ENCODE measurements at places on chromosomes 12 and 14.

DNA sequence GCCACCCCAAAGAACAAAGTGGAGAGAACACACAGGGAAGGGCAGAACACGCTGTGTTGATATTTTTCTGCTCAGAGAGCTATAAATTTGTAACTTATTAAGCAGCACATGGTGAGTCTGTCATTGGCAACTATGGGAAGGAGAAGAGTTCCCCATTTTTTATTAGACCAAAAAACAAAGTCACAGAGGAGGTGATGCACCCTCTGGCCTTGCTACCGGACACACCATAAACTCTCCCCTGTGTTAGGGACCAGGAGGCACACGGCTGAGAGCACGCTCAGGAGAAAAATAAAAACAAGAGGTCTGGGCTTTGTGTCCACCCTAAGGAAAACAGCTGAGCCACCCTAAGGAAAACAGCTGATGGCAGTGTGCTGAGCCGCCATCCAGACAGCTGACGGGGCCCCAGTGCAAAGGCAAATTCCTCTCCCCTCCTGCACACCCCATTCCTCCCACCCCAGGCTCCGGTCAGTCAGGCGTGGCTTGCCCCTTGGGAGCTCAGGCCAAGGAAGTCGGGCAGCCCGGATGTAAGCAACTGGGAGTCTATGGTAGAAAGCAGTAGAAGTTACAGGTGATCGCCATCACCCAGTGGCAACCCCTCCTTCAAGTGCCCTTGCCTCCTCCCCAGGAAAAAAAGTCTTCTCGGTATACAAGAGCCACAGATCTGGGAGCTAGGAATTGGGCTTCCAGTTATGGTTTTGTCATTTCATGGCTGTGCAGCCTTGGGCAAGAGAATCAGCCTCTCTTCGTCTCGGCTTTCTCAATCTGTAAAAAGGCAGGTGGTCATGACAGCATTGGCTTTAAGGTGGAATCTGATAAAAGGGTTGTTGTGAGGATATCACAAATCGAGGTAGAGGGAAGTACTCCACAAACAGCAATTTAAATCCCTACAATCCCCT lies 2.4 kb downstream of the PXN start:
- no peak for DNase-seq

DNA sequence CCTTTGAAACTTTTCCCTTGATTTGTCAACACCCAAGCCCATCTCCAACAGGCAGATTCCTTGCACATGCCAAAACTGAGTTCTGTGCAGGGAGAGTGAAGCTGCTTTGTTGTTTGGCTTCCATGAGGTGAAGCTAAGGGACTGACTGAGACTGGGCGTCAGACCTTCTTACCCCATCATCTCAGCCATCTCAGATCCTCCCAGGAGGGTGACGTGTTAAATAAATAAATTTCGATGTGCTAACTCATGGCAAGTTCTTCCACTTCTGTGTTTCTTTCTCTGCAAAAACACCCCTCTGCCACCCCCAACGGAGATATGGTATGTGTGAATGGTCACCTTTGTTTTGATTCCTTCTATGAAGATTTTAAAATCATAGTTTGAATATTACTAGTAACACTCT lies 17.8 kb downstream of the UTP20 start:
- DNase-seq, result no peak

GRCh38 chr12:72024613-72025012 lies 86.0 kb downstream of the TPH2 start:
- DNase-seq, result no peak

- no peak for DNase-seq
Measured at GRCh38 chr12:45974171-45974719, 16.1 kb downstream of the SCAF11 start.

DNA sequence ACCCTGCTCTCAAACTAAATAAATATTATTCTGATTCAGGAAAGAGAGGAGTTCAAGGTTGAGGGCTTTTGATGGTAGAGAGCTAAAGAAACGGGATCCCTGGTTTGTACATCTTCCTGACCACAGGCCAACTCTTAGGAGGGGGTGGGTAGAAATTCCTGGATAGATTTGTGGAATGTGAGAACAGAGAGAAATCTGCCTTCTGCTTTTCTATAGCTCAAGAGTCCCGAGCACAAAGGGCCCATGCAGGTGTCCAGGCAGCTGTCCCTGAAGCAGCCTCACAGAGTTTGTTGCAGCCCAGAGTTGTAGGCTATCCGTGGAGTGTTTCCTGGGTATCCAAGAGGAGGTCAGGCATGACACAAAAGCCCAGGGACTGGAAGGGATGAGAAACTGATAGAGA lies 198.6 kb downstream of the BCAT1 start:
- DNase-seq, result no peak

- DNase-seq, result no peak
Measured at GRCh38 chr14:64857979-64858744, 21.5 kb downstream of the SPTB start.

GRCh38 chr12:128911861-128912260 lies 58.6 kb downstream of the GLT1D1 start:
- DNase-seq, result no peak

- no peak for DNase-seq
Measured at GRCh38 chr12:122646517-122647217, 56.5 kb downstream of the HCAR2 start.

DNA sequence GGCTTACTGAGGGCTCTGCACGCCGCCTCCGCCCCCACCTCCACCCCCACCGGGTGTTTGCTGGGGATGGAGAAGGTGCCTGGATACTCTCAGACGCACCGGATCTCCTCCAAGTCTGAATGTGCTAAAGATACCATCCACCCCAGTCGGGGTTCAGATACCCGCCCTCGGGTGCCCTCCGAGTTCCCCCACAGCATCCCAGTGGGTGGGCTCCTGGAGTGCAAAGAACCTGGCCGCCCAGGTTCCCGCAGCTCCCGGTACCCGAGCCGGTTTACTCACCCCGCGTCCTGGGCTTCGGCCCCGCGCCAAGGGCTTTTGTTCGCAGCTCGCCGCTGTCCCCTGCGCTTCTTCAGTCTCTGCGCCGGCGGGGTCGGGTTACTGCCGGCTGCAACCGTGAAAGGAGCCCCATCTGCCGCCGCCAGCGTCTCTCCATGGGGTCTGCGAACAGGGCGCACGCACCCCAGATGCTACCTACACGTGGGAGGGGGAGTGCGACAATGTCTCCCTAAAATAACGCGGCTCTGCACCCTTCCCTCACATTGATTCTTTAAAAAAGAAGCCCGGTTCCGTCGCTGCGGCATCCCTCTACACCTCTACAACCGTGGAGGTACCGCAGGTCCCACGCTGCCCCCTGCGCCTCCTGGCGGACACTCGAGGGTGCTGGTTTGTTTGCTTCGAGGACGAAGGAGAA lies at the start of gene CCDC177:
Gene CCDC177 (minus strand): TSS at position 609 of the 691 bp plus-strand sequence. CDS start 1,249 bp downstream, outside the sequence.
- peak; percentile 83 for DNase-seq

DNA sequence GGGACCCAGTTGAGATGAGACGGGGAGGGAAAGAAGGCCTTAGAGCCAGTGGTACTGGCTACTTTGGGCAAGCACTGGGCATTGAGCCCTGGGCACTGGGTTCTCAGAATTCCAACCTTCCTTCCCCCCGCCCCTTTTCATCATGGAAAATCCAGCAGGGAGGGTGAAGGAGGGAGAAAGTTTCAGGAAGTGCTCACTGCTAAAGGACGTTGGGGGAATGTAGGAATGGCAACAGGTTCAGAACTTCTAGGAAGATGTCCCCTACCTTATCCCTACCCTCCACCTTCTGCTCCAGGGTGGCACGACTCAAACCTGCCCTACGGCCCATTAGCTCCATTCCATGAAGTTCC lies 4.2 kb upstream of the TNS2 start:
- DNase-seq, result no peak

DNA sequence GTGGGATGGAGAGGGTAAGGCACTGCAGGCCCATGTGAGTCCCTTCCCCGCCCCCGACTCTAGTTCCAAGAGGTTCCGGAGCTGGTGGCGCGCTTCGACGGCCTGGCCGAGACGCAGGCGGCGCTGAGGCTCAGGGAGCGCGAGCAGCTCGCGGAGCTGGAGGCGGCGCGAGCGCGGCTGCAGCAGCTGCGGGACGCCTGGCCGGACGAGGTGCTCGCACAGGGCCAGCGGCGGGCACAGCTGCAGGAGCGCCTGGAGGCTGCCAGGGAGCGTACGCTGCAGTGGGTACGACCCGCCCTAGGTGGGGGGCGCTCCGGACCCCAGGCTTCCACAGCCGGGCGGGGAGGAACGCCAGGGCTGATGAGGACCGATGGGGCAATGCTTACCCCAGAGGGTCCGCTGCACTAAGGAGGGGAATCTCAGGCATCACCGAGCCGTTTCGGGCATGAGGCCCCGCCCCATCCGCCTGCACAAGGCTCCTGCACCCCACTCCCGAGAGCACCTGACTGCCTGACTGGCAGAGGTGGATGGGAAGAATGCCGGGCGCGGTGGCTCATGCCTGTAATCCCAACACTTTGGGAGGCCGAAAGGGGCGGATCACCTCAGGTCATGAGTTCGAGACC lies 4.9 kb downstream of the CFAP73 start:
- DNase-seq, result no peak

DNA sequence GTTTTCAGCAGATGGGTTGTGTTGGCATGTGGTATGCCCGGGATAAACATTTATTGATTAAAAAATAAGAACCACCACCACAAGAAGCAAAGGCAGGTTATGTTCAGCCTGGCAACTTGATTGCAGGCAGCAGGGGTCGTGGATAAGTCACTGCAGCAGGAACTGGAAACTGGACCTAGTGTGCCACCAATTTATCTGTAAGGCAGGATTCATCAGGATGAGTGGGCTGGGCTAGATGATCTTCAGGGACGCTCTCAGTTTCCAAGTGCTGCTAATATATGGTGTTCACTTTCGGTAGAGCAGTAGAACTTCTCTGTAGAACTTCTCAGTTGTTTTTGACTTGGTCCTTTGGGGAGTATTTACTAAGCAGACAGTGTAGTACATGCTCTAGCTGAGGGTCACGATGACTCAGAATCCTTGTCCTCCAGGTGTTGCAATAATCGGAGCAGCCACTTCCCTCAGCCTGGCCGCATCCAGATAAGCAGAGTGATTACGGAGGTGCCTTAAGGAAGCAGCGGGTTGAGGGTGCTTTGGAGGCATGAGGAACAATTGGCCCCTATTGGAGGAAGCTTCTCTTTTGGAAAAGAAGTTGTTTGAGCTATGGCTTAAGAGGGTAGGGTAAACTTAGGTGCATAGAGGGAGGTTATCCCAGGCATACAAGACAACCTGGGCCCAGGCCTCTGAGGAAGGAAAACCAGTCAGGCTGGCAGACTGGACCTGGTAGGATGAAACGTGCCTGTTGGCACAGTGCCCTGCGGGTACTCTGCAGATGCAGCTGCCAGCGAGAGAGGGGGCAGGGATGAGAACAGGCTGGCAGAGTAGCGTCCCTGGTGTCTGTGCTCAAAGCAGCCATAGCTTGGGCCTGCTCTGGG lies 104.0 kb downstream of the GPR135 start:
- peak; percentile 92 for DNase-seq

- DNase-seq, result no peak
Measured at GRCh38 chr12:116039081-116039480, 238.4 kb downstream of the MED13L start.

DNA sequence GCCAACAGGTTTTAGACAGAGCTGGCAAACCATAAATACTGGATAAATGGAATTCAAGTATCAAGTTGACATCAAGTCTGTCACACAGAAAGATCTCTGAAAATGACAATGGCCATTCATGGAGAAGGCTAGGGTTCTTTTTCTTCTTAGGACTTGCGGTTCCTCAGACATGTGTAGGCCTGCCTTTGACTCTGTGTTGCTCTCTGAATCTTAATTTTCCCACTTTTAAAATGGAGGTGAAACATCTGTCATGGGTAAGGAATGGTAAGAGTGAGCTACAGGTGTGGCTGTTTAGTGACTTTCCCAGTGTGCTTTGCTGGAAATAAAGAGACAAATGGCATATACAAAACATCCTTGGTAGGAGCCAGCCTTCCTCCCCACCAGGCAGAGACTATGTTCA lies 79.2 kb downstream of the PTCSC3 start:
- no peak for DNase-seq

DNA sequence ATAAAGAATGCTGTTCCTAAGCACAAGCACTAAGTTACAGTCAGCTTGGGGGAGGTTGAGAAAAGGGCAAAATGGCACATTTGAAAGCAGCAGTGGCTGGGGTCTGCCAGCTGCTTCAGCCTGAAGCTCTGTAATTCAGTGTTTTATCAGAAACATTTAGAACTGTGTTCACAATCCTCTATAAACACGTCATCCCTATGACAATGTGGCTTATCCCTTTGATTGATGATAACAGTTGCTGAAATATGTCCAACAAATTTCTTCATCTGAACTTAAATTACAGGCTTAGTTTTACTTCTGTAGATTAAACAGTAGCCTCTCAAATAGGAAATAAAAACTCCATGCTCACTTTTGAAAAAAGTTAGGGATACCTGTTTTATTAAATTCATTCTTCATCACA lies 108.8 kb downstream of the VEZT start:
- DNase-seq, result no peak

- DNase-seq, result no peak
Measured at GRCh38 chr12:32561931-32562341, 117.2 kb upstream of the DNM1L start.

DNA sequence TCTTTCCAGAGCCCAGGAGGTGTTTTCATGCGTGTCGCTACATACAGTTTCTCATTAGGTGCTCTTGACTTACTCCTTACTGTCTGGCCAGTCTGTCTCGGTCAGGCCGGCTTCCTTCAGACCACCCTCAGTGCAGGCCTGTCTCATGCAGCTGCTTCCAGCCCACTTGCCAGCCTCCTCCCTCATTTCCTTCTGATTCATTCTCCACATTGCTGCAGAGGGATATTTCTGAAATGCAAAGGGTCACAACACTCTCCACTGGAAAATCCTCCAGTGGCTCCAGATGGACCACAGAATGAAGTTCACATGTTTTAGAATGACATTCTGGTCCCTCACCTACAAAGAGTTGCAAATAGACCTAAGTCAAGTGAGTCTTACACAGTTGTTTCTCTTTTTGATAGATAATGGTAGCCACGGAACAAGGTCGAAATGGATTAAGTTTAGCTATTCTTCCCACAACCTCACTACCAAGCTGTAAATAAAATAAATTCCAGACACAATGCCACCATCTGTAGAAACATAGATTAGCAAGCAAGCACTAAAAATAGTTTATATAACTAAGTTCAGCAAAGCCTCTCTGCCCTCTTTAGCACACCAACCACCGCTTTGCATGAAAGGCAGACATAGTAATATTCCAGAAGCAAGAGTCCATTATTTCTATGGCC lies 146.9 kb downstream of the ESR2 start:
- DNase-seq, result no peak

GRCh38 chr12:65647074-65647473 lies 177.2 kb upstream of the HMGA2 start:
- no peak for DNase-seq

GRCh38 chr12:15563663-15564062 lies 225.5 kb downstream of the EPS8 start:
- no peak for DNase-seq

GRCh38 chr12:12788131-12788530 lies 2.7 kb downstream of the APOLD1 start:
- DNase-seq, result no peak

GRCh38 chr12:120710805-120711296 lies 593 bp downstream of the UNC119B start:
- no peak for DNase-seq

- no peak for DNase-seq
Measured at GRCh38 chr14:89912221-89912620, 42.3 kb downstream of the EFCAB11 start.

- DNase-seq, result no peak
Measured at GRCh38 chr12:100453951-100454350, 19.7 kb upstream of the NR1H4 start.
